EL (cell line): ENCODE measurements at places on chromosomes 16 and 17.

- DNase-seq = no peak
These were observed 53.8 kb downstream of the TEKT5 start for GRCh38 chr16:10640934-10641333.

DNA sequence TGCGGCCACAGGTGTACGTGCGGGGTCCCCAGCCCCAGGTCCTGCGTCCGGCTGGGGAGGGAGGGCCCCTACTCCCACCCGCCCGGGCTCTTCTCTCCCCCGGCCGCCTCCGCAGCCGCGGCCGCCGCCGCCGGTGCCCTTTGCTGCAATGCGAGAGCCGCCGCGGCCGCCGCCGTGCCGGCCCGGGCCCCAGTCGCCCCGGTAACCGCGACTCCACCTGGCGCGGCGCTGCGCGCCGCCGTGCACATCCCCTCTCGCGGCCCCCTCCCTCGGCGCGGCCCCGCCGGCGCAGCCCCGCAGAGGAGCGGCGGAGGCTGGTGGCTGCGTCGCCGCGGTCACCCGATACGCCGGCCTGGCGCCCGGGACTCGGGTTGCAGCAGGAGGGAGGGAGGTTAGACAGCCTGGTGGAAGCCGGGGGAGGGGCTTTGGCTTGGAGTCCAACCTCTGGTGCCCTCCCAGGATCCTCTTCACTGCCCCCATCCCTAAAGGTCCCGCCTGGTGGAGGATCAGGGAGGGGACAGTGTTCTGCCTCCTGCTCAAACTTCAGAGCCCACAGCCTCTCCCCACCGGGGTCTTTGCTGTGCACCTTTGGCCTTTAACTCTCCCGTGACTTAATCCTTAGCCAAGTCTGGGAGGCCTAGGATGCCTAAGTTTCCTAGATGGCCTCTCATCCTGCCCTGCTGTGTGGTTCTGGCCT lies 32.9 kb downstream of the SRCIN1 start:
- DNase-seq = no peak

DNA sequence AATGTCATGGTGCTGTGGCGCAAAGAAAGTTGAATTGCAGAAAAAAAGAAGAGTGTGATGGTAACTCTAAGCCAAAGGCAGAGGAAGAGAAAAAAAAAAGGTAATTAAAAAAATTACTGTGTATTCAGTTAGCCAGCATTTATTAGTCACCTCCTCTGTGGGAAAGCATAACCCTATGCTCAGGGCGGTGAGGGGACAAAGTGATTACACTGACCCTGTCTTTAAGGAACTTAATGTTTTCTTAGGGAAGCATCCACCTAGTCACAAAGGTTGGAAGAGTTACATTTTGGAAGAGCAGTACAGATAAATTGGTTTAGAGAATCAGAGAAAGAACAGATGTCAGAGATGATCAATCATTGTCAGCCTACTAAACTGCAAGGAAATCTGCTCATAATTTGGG lies 410.3 kb downstream of the CDH11 start:
- no peak for DNase-seq

GRCh38 chr17:81084680-81085419 lies 49.9 kb downstream of the BAIAP2 start:
- DNase-seq = no peak

- no peak for DNase-seq
These were observed 49.9 kb upstream of the MAP3K14 start for GRCh38 chr17:45366691-45367090.

DNA sequence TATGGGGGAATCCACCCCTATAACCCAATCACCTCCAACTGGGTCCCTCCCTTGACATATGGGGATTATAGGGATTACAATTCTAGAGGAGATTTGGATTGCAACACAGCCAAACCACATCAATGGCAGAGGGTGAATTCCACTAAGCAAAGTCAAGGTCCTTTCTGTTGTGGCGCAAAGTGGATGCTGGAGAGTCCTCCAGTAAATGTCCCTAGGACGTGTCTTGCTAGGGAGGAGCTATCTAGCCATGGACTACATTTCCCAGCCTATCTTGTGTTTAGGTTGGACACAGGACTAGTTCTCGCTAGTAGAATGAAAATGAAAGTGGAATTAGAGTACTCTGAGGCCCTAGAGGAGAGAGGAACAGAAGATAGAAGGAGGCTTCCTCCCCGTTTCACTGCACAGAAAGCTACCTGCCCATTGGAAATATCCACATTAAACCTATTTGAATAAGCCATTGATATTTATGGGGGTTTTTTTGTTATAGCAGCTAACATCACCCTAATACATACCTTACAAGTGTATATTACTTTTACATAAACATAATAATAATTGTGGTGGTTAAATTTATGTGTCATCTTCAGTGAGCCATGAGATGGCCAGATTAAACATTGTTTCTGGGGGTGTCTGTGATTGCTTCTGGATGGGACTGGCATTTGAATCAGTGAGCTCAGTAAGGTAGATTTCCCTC lies 56.7 kb upstream of the ERCC4 start:
- DNase-seq = peak; percentile 11

DNA sequence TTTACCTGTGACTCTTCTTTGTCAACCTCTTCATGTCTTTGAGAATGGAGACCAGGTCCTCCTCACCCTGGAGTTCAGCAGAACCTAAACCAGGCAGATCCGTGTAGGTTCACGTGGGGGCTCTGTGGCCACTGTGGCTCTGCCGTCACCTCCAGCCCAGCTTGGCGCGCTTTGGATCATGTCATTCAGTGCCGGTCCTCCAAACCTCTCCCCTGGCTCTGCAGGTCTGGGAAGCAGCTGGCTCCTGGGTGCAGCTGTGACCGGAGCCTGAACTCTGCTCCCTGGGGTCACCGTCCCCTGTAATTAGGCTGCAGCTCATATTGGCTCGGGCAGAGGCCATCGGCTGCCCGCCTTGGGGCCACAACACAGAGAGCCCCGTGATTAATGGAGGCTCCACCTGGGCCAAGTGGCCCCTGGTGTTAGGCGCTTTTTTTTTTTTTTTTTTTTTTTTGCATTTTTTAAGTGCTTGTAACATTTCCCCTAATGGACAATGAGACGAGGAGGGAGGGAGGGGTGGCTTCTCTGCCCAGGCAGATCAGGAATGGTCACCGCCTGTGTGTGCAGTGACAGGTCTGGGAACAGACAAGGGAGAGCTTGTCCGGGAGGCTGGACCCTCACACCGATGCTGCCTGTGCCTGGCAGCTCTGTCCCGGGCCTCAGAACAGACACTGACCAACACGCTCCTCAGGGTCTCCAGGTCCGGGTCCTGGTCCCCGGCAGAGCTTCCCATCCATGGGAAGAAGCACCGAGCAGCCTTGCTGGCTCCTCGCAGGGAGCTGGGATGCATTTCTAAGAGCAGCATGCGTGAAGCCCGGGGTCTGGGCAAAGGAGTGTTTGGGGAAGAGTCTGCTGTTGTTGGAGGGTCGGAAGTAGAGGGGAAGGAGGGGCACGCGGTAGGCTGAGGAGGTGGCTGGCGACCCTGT lies 247.9 kb downstream of the SEC14L1 start:
- peak; percentile 56 for DNase-seq

GRCh38 chr17:1591474-1592090 lies 29.0 kb upstream of the PITPNA start:
- DNase-seq = no peak

DNA sequence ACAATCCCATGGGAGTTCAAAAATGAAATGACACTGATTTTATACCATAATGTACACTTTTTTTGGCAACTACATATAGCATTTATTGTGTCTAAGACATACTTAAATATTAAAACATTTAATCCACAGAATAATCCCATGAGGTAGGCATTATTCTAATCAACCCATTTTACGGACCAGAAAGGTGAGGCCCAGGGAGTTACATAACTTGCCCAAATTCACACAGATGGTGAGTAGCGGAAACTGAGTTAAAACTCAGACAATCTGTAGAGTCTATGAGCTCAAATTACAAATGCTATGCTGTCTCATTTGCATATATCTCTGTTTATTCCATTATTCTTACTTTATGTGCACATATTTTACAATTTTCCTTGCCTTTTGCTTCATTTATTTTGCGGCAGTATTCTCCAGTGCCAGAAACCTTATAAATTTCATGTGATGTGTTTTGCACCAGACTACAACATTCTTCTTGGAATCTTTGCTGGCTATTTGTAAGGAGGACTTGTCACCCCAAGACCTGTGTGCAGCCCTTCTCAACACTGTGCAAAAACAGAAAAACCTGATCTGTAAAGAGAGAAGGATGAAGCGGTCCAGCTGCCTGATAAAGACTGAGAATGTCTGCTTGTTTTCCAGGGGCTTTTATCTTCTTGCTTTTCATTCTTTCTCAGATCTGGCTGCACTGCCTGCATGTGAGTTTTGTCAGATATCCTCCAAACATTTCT lies 2.3 kb upstream of the ABCA9 start:
- no peak for DNase-seq

DNA sequence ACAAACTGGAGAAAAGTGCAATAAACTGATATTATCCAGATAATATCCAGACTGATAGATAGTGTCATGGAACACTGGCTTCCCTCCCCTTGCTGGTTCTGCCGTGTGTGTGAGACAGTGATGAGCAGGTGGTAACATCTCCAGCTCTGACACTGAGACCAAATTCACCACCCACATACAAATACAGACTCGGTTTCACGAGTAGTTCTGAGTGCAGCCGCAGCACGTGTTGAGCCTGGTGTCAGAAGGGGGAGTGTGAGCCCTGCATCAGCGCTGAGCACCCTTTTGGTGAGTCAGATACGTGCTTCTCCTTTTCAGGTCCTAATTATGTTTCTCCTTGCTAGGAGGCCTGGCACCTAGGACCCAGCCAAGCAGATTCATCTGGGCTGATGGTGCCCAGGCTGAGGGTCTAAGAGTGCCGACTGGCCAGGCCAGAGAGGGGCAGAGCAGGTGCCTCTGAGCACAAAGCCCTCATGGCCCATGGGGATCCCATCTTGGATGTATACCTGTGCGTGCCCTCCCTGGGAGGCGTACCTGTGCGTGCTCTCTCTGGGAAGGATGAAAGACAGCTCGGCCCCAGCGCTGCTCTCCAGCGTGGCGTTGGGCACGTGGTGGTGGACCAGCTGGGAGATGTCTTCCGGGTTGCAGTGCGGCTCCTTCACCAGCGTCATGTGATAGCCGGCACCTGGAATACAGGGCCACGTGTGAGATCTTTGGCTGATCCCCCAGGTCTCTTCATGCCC lies 27.3 kb upstream of the RNPS1 start:
- no peak for DNase-seq

GRCh38 chr17:70405492-70406220 lies 236.3 kb downstream of the KCNJ2 start:
- peak; percentile 91 for DNase-seq

- peak; percentile 44 for DNase-seq
These were observed 24.4 kb upstream of the PMP22 start for GRCh38 chr17:15289285-15290183.

- DNase-seq = no peak
These were observed 1.2 kb downstream of the WNT3 start for GRCh38 chr17:46817151-46817900.

DNA sequence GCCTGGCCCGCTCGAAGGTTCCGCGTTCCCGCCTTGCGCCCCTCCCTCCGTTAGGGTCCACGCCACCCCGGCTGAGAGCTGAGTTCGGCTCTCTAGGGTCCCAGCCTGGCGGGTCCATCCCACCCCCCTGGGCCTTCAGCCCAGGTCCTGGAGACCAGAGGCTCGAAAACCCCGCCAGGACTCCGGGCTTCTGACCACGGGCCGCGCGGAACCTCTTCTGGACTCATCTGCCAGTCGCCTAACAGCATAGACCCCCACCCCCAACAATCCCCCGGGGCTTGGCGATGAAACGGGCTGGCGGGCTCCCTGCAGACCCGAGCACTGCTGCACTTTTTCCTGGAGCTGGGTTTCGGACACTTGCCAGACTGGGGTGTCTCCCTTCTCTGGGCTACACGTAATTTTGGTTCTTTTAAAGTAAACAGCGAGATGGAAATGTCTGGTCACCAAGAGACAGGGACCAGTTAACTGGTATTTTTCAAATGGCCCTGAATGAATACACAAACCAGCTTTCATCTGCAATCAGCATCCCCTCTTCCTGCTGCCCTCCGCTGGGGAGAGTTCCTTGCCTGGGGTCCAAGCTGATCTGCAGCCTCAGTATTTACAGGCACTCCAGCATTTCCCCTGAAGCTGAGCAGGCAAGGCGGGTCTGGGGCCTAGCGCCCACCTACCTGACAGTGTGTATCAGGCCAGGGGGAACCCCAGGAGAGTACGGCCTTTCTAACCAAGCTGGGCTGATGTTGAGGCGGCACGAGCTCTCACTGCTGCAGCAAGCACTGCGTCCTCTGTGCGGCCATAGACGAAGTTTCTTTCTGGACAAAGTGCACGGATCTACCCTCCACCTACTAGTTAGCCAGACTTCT lies 639 bp upstream of the TRIM65 start:
- no peak for DNase-seq

DNA sequence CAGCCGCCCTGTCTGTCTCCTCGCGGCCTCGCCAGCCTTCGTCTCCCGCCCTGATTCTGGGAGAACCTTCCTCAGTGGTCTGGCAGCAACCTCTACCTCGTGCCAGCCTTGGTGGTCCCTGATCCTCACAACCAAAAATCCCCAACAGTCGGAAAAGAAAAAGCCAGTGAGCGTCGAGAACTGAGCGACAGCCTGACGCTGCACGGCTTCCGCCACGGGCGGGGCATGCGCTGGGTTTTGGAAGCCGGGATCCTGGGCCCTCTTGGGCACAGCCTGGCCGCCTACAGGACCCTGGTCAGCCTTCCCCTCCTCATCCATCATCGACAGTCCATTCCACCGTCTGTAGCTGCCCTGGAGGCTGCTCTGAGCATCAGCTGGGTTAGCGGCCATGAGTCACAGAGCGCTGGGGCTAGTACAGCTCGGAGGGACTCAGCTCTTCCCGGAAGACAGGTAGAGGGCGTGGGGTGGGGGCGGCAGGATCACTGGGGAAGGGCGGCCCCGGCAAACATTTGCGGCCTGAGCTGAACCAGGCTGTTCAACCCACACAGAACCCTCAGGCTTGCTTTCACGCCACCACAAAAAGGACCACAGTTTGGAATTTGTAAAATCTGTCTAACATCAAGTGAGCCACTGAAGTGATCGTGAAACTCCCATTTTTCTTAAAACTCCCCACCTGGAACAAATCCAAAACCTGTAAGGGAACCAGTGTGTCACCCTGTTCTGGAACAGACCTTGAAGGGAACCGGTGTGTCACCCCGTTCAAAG lies 55.4 kb upstream of the DOC2B start:
- DNase-seq = no peak

DNA sequence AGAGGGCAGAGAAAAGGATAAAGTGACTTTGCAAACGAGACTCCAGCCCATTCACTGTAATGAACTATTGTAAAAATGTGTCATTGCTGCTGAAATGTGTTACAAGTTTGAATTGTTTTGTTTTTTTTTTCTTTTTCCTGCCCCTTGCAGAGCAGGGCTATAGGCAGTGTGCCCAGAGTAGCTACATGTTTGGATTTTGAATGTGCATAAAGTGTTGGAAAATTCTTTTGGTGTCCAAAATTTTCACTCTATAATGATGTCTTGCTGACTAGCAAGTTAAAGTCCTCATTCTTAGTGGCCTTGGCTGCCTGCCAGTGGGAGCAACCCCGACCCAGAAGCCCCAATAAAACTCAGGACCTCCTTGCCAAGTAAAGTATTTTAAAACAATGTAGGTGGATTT lies 66.5 kb downstream of the IGF2BP1 start:
- no peak for DNase-seq
